ENCODE measurements at places on chromosomes 7 and 10. TPM values are rescaled to one million over a fixed set of nuclear protein-coding genes. Genes with fewer than 3 reads are reported as not detected.

TBX20 gene
- 1.5 TPM for polyA plus RNA-seq

CEP41 gene
- 3.9 TPM for polyA plus RNA-seq

FAM25G gene
- not detected for polyA plus RNA-seq

NEUROG3 gene
- polyA plus RNA-seq: not detected

ADARB2 gene
- 0.31 TPM for polyA plus RNA-seq

HMX2 gene
- polyA plus RNA-seq: not detected

SLC26A5 gene
- 0.22 TPM for polyA plus RNA-seq

MAT1A gene
- 0.20 TPM for polyA plus RNA-seq

SH2D4B gene
- polyA plus RNA-seq: not detected

MAGI2 gene
- polyA plus RNA-seq: 7.2 TPM

PDK4 gene
- 82.0 TPM for polyA plus RNA-seq

PRLHR gene
- polyA plus RNA-seq: 2.7 TPM

UNC5B gene
- 7.3 TPM for polyA plus RNA-seq

XRCC2 gene
- 0.20 TPM for polyA plus RNA-seq

CALCR gene
- not detected for polyA plus RNA-seq

RASA4B gene
- 66.8 TPM for polyA plus RNA-seq

PHKG1 gene
- polyA plus RNA-seq: 0.60 TPM

GTF2IRD1 gene
- polyA plus RNA-seq: 27.8 TPM

SRPK2 gene
- polyA plus RNA-seq: 7.3 TPM

CD36 gene
- polyA plus RNA-seq: 87.0 TPM

CDC14C gene
- not detected for polyA plus RNA-seq

ADAM22 gene
- polyA plus RNA-seq: 5.2 TPM

UCMA gene
- not detected for polyA plus RNA-seq

EEPD1 gene
- 29.0 TPM for polyA plus RNA-seq

TFR2 gene
- 2.1 TPM for polyA plus RNA-seq

All from adrenal gland (tissue), 19 donors.